Activated CD4-positive, CD25-positive, alpha-beta regulatory T cell (primary cell): ENCODE measurements at places on chromosomes 4 and X.

DNA sequence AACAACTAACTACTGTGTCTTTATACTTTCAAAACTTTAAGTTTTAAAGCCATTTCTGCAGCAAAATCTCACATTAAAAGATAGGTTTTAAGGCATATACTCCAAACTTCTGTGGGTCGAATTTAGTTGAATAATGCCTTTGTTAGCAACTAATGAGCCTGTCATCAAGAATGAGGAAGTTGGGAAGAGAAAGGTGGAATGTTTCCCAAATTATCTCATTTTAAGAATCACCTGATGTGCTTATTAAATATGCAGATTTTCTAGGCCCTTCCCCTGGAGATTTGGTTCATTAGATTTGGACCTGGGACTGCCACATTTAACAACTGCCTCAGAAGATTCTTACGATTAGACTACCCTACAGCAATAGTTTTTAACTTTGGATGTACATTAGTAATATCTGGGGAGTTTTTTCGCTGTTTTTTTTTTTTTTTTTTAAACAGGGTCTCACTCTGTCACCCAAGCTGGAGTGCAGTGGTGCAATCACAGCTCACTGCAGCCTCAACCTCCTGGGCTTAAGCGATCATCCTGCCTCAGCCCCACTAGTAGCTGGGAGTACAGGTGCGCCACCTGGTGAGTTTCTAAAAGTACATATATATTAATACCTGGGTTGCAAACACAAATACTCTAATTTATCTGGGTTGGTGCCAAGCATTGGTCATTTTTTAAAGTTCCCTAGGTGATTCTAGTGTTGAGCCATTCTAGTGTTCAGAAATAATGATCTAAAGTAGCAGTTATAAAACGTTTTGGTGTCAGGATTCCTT, 16.1 kb upstream of the TASL start:
- peak; percentile 3 for DNase-seq

- no peak for DNase-seq
Measured at GRCh38 chr4:123102897-123103471, 180.6 kb upstream of the NUDT6 start.

DNA sequence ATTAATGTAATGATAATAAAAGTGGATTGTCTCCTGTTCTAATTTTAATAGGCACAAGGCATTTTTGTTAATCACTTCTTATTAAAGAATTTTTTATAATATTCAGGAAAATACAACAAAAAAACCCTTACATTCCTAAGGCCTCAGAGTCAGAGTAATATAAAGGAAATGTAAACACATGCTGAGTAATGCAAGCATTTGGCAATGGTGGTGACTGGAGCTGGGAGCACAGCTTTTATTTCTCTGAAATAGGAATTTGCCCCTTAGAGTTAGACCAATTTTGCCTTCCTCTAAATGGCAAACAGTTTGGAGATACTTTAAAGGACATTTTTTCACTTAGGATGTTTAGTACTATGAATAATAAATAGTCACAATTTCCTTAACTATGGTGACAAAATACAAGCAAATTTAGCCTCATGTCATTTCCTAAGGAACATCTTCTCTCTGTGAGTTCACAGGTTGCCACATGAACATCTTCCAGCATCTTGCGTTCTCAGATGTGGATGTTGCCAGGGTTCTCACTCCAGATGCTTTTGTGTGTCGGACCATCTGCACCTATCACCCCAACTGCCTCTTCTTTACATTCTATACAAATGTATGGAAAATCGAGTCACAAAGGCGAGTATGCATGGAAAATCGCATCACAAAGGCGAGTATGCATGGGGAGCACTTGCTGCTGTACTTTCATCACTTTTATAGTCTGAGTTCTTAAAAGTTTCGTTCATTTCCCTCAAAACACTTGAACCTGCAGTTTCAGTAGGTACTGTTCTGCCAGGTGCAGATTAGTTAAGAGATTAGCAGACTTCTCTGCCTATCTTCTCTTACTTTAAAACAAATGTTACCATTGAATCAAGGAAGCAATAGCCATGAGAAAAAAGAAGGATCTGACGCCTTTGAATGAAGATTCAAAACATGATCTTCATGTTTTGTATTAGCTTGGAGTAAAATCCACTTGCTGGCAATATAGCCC, 15.9 kb upstream of the F11 start:
- no peak for DNase-seq

DNA sequence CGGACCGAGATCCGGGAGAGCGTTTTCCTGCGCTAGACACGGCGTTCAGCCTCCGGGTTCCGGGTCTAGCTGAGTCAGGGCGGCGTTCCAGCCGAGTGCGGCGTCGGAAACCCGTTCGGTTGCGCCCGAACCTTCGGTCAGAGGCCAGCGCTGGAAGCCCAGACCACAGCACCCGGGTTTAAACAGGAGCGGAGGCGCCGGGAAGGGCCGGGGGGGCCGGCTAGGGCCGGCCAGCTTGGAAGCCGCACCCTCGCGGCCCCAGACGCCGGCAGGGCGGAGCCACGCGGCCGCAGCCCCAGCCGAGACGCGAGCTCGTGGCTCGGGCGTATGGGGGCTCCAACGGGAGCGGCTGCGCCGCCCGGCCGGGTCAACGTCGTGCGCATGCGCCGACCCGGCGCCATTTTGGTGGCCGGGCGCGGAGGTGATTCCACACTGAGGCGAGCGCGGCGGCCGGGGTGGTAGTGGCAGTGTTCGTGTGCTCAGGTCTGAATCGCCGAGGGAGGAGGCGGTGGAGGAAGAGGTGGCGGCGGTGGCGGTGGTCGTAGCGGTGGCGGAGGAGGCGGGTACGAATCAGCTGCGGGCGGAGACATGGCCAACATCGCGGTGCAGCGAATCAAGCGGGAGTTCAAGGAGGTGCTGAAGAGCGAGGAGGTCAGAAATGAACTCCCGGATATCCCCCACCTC, at the start of gene UBE2K:
TSS of gene UBE2K (plus strand) at position 397 of the 684 bp plus-strand sequence. CDS start at position 589, 192 bp downstream.
- peak; percentile 76 for DNase-seq

DNA sequence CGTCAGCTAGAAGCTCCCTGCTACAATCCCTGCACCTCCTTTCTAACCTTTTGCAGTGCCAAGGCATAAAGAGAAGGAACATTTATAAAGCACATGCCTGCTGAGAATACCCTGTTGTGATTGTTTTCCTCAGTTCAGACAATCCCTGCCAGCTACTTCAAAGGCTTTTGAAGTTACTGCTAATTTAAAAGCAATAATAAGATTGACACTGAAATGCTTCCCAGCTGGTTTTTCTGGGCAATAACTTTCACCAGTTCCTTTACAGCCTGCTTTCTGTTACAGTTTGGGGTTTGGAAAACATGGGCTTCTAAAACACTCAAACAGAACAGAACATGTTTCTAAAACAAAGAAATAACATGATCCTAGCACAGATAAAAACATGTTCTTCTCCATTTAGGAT, 232.3 kb upstream of the CPEB2 start:
- DNase-seq: no peak

DNA sequence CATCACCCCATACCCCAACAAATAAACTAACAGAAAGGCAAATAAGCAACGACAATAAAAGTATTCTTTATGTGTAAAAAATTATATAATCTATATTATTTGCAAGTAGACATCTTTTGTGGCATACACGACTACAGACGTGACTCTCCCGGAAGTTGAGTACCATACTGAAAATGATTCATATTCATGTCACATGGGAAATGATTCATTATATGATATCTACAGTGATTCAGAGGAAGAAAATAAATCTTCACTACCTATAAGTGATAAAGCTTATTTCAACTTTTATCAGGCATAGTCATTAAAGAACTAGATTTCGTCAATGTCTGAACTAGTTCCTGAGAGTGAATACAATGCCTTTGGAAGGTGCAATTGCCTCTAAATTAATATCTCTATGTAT, 4.6 kb upstream of the ANTXR2 start:
- no peak for DNase-seq

DNA sequence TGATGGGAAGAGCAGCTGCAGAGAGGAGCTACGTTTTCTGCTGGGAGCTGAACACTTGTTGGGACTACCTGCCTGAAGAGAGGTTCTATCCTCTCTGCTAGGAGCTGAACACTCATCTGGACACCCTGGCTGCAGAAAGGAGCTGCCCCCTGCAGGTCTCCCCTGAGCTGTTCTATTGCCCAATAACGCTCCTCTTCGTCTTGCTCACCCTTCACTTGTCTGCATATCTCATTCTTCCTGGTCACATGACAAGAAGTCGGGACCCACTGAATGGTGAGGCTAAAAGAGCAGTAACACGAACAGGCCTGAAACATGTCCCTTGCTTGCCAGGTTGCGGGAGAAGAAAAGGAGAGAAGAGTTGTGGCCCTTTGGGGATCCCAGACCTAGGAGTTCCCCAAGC, 27.8 kb downstream of the NAA11 start:
- DNase-seq: no peak

- no peak for DNase-seq
Measured at GRCh38 chr4:127788517-127788916, 6.4 kb downstream of the HSPA4L start.

- no peak for DNase-seq
Measured at GRCh38 chr4:10092481-10093270, 23.9 kb downstream of the WDR1 start.

- no peak for DNase-seq
Measured at GRCh38 chr4:123743848-123744247, 347.3 kb downstream of the SPRY1 start.

GRCh38 chr4:5034206-5034605, 14.9 kb upstream of the CYTL1 start:
- no peak for DNase-seq

DNA sequence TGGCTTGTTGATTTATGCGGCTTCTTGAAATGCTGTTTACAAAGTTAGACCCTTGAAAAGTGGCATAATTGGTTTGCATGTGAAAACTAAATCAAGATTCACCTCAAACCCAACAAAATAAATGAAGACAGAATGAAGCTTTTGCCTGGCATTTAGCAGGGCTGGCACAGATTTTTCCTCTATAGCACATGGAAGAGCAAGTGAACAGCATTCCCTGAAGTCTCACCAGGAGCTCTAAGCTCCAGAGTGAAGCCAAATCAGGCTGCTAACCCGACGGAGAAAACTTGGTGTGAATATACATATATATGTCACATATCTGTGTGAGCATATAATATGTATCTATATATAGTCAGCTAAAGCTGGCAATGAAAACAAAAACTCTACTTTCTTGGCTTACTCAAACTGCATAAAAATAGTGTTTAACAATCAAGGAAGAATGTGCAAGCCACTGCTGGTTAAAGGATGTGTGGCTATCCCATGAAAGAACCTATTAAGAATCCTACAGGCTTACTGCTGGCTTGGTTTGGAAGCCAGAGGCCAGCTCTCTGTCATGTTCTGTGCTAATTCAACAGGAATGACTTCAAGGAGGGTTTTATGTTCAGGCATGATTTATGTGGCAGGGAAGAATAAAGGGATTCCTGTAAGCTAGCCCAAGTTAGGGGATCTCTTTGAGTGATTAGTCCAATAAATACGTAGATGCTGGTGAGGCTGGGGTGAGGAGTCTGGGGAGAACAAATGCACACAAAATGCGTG, 69.9 kb downstream of the MFAP3L start:
- DNase-seq: no peak

DNA sequence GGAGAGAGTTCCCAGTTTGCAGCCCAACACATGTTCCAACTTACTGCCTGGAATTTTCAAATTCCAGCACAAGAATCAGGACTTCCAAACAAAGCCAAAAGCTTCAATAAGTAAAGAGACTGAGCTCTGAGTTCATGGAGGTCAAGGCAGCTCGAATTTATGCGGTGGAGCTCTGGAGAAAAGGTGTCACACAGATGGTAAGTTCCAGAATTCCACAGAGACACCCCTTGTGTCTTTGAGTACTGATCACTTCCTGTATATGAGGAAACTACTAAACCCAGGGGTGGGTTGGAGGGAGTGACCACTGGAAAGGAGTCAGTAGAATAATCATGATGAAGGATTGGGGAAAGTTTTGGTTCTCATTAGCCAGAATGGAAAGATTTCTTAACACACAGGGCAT, 118.5 kb upstream of the GUCY1A1 start:
- DNase-seq: no peak

DNA sequence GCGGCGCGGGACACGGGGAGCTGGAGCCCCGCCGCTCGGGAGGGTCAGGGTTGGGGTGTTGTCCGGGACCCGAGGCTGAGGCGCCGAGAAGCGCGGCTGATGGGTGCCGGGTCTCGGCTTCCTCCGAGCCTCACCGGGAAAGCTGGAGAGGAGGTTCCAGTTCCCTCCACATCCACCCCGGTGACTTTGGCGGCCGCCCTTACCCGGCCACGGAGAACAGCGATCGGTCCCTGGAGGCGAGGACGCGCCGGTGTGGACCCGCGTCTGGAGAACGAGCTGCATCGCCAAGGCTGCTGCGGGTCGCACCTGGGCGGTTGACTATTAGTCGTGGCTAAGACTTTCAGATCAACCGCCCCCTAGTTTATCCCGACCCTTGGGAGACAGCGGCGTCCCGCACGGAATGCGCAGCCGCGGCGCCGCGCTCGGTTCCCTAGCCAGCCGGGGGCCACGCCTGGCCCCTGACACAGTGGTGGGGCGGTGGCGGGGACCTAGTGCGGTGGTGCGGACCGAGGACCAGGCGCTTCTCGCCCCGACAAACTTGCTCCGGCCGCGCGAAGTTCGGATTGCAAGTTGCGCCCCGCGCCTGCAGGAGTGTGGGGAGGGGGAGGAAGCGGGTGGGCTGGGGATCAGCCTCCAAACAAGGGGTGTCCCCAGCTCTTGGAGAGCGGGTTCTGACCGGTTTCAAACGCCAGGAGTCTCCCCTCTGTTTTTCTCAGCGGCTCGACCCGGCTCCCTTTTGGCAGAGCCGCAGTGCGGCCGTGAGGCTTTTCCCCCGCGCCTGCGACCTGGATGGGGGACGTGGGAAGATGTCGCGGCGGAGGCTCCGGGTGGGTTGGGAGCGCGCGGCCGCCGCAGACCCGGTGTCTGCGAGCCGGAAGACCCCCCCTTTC, 568 bp downstream of the FHDC1 start:
- DNase-seq: no peak

GRCh38 chrX:109777749-109778148, 44.7 kb upstream of the ACSL4 start:
- DNase-seq: no peak

DNA sequence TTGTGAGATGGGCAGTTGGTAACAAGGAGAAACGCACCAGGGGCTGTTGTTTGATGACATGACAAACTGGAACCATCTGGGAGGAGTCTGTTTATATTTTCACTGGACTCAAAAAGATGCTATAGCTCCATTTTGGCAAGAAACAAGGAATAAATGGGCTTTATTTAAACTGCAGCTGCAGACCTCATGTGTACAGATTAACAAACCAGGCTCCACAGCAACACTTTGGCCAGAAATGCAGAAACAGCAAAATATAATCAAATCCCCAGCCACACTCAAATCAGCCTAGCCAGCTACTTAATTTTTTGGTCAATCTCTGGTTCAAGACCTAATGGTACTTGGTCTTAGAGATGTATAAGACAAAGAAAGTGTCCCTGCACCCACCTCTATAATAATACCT, 52.7 kb downstream of the ASB9 start:
- DNase-seq: no peak

DNA sequence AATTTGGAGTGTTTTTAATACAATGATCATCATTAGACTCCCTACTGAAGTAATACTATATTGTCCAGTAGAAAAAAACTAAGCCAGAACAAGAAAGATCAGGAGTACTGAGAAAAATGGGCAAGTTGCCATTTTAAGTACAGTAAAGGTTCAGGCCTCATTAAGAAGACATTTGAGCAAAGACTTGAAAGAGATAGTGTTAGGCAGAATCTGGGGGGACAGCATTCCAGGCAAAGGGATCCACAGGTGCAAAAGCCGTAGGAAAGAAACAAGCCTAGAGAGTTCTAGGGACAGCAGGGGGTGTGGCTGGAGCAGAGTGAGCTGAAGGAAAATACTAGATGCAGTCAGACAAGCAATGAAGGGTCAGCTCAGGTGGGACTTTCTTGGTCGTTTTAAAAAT, 58.1 kb upstream of the INTU start:
- DNase-seq: no peak
